ENCODE measurements at places on chromosomes 2 and 18.

DNA sequence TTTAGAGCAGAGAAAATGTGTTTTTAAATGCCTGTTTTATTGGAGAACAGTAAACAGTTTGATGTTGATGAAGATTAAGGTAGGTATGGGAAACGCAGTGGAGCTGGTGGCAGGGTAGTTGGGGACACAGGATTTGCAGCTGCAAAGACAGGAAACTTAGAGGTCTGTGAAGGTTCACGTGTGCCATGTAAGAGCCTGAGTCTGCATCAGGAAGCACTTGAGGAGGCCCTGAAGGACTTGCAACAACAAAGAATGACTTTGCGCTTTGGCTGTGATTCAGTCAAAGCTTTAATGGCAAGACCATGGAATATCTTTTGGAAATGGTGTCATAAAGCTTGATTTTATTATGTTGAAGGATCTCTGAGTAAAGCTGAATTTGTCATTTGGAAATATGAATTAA is 347.6 kb upstream of the KCNJ3 start:
- DNase-seq, result no peak

- DNase-seq, result no peak
Observed at GRCh38 chr2:134934150-134934549, 15.5 kb downstream of the CCNT2 start.

GRCh38 chr2:237227592-237228280 is 142.0 kb downstream of the COPS8 start:
- no peak for DNase-seq

DNA sequence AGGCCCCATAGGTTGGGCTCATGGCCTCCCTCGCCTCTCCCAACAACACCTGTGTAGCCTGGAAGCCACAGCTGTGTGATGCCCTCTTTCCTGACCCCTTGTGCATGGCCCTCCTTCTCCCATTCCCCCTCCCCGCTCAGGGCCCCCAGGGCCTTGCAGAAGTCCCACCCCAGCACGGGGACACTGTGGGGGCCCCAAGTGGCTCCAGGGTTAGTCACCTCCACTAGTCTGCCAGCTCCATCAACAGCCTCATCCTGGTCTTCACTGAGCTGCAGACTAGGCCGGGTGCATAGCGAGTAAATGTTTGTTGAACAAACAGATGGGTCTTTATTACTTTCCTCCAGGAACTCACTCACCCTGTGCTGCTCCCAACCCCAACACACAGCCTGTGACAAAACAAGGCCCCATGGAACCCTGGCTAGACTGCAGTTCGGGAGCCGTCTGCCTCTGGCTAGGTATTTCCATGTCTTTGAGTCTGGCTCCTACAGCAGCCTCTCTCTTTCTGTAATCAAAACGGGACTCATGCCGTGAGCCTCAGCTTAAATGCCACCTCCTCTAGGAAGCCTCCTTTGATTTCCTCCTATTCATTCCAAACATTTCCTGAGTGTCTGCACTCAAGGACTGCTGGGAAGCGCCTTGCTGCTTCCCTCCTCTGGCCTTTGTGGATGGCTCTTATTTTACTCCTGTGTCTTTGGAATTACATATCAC is 109.9 kb upstream of the ID2 start:
- no peak for DNase-seq

GRCh38 chr2:230888824-230889400 is 24.2 kb downstream of the ITM2C start:
- no peak for DNase-seq

- DNase-seq, result no peak
Observed at GRCh38 chr2:203427061-203427460, 98.9 kb downstream of the ABI2 start.

- DNase-seq, result no peak
Observed at GRCh38 chr2:29749041-29749440, 172.3 kb downstream of the ALK start.

DNA sequence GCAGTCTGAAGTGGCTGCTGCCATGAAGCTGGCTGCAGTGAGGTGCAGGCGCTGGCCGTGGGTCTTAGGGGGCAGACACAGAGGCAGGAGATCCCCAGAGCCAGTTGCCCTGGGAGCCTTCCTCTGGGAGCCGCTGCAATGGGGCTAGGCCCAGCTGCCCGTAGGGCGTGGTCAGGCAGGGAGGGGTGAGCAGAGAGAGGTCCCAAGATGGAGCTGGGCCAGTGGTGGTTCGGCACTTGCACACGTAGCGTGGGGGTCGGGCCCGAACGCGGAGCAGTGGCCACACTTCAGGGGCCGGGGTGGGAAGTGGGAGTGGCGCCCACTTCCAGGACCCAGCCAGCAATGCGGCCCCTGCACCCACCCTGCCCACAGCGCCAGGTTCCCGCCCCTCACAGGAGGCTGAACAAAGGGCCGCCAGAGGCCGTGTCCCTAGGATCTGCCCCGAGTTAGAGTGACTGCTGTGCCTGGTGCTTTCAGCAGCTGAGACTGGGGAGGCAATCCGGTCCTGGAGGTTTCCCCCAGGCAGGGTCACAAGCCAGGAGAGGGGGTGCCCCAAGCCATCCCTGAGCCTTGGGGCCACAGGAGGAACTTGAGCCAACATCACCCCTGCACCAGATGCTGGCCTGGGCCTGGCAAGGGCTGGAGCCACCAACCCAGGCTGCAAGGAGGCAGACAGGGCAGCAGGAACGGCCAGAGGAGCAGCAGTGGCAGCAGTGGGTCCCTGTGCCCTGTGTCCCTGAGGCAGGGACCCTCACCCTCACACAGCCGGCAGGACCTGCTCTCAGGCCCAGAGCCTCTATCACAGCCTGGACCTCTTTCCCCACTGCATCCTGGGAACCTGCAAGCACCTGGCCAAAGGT is 21.3 kb upstream of the SP140L start:
- DNase-seq, result no peak

DNA sequence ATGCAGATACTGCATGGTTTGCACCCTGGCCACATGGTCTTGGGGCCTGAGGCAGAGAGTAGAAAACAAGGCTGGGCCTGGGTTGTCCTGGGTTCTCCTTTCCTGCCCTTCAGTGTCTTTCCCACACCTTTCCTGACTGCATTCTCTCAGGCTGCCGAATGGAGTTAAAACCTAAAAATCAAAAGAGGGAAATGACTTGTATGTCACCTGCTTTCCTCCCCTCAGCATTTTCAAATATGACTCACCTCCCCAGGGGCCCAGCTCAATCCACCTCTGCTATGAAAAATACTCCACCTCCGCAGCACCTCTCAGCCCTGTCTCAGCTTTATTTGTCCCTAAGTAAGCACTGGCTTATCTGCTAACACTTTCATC is 457.8 kb upstream of the MEX3C start:
- no peak for DNase-seq

DNA sequence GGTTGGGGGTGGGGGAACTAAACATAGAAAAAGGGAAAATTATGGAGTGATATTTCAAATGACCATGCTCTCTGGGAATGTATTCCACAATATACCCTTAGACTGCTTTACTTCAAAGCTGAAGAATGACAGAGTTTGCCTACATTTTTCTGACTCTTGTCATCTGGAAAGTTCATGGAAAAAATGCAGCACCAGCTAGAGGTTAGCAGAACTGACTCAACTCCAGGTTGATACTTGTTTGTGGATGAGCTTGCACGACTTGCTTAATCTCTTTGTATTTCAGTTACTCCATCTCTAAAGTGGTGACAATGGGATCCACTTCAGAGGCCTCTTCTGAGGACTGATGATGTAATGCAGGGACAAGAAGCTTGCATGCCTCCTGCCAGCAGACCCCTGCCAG is 824.0 kb upstream of the ID2 start:
- no peak for DNase-seq

DNA sequence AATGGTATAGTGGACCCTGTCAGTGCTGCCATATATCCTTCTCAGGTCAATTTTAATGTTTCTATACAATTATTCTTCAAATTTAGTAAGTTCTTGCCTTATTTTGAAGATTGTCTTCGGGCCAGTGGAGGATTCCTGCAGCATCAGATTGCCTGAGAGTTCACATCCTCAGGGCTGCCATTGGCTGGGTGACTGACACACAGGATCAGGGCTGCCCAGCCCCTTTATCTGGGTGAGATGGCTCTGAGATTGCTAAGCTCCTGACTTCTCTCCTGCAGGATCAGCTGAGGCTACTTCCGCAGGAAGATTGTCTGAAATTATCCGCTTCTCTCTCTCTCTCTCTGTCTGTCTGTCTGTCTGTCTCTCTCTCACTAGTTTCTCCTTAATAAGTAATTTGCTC is 567.4 kb downstream of the TSN start:
- no peak for DNase-seq

- DNase-seq, result no peak
Observed at GRCh38 chr2:8154936-8155335, 526.9 kb upstream of the ID2 start.

DNA sequence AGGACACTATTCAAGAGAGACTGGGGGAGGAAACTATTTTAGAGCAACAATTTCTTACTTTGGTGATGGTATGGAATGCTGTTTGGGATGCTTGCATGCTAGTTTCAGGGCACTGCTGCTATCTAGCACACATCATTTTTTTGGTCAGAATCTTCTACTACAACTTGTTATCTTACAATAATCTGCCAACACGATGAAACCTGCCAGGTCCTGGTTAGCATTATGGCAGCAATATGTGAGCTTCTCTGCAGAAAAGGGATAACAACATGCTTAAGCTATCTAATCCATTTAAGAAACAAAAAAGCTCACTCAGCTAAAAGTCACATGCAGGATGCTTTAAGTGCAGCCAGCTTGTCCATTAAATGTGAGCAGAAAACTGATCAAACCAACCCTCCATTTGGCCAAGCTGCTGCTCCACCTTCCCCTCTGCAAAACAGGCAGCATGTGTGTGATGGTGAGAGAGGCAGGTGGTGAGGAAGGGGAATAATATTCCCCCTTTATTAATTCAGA is 30.1 kb downstream of the GAREM2 start:
- no peak for DNase-seq

GRCh38 chr18:59467497-59467896 is 108.4 kb upstream of the LMAN1 start:
- no peak for DNase-seq

- DNase-seq, result no peak
Observed at GRCh38 chr18:49476664-49477411, 10.2 kb downstream of the C18orf32 start.

DNA sequence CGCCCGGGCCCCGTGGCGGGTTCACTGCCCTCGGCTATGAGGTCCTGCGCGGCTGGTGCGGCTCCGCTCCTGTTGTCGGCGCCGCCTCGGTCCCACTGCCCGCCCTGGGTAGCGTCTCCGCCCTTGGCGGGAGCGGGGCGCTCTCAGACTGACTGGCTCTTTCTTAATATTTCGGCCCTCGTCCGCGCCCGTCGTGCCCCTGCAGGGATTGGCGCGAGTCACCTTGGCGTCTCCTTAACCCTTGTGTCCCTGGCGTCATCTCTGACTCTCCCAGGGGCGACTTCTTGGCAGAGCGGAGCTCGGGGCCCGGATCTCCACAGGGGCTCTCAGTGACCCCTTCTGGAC is 1.3 kb downstream of the PTMA start:
- no peak for DNase-seq

- DNase-seq, result no peak
Observed at GRCh38 chr2:50391556-50391955, 640.4 kb downstream of the NRXN1 start.

GRCh38 chr2:235010117-235010714 is 58.4 kb downstream of the SH3BP4 start:
- DNase-seq, result no peak

GRCh38 chr2:171318463-171318934 is 115.3 kb downstream of the METTL8 start:
- peak; percentile 9 for DNase-seq

DNA sequence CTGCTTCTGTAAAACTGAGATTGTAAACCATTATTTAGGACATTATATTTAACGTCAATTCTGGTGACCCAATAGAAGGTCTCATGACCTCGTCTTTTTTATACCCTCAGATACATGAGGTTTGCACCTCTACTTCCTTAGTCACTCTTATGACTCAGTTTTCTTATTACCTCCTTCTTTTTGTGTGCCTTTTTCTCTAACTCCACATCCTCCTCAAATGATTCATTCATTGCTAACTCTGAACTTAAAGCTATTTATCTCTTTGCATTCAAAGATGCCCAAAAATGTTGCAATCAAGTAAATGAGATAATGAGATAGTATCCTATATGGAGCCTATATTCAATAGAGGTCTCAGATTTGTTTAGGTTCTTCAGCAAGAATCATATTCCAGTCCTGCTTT is 121.0 kb upstream of the KYNU start:
- DNase-seq, result no peak

DNA sequence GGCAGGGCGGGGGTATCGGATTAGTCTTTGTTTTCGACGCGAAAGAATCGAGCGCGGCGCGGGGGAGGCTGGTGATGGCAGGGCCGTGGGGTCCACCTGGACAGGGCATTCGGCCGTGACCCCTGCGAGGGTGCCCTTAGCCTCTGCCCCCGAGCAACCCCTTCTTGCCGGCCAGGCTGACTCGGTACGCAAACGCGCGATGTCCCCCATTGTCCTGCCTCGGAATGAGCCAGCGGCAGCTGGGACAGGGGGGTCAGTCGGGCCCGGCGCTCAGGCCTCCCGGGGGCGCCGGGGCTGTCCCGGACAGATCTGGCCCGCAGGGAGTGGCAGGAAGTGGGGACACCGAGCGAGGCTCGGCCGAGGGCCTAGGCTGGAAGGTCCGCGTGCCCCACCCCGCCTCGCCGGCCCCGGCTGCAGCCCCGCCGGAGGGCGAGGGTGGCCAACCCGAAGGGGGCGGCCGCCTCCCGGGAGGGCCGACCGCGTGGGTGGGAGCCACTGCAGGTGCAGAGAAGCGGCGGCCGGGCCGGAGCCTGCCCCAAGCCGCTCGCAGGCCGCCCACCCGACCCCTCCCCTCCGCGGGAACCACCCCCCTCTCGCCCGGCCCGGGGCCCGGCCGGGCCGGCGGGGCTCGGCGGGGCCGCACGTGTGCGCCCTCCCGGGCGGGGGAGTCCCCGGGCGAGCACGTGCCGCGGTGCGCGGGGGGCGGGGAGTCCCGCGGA is at the start of gene TET3:
Gene TET3 (plus strand): TSS at position 708 of the 719 bp plus-strand sequence. CDS start 1,494 bp downstream, outside the sequence.
- peak; percentile 34 for DNase-seq

GRCh38 chr2:10415048-10415447 is 33.1 kb downstream of the ODC1 start:
- DNase-seq, result no peak

DNA sequence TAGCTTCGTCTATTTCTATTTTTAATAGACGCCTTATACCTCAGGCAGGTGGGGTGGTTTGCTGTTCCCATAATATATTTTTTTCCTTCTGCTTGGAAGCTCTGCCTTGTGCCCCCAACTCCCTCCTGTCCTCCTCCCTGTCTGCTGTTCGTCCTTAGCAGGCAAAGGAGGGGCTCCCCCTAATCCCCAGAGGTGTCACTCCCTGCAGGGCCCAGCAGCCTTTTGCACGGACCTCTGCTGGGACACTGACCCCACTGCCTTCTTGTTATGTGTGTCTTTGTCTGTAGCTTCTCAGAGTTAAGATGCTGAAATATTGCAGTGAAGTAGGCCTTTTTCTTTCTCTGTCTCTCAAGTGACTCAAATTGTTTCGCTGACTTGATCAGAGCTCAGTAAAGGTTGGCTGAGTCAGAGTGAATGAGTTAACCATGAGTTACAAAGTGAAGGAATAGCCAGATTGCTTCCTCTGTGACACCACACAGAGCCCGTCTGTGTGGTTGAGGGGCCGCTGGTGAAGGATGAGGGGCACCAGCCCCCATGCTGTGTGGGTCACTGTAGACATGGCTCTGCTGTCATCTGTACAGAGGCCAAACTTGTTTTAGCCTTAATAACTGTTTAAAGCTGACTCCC is 47.7 kb downstream of the PRKCE start:
- DNase-seq, result no peak

- no peak for DNase-seq
Observed at GRCh38 chr18:68399721-68400120, 315.2 kb downstream of the TMX3 start.

All from neural crest cell (in vitro differentiated cells).